Fibroblast of skin of scalp (primary cell): ENCODE measurements at places on chromosomes 1 and 21.

DNA sequence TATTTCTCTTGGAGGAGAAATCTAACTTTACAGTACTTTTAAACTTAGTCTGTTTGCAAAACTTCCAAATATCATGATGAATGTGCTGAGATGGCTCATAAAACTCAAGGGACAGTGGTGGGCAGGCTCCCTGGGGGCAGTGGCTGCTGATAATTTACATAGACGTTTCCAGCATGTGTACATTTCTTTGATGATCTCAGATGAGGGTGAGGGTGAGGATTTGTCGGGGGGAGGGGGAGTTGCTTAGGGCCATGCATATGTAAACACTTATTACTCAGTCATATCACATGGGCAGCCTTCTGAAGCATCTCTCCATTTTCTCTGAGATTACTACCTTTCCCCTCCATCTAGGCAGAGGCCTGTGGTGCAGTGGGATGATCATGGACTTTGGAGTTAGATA lies 152.9 kb upstream of the HMGB4 start:
- DNase-seq, result peak; percentile 84

GRCh38 chr1:59396387-59396786 lies 99.5 kb downstream of the FGGY start:
- no peak for DNase-seq

DNA sequence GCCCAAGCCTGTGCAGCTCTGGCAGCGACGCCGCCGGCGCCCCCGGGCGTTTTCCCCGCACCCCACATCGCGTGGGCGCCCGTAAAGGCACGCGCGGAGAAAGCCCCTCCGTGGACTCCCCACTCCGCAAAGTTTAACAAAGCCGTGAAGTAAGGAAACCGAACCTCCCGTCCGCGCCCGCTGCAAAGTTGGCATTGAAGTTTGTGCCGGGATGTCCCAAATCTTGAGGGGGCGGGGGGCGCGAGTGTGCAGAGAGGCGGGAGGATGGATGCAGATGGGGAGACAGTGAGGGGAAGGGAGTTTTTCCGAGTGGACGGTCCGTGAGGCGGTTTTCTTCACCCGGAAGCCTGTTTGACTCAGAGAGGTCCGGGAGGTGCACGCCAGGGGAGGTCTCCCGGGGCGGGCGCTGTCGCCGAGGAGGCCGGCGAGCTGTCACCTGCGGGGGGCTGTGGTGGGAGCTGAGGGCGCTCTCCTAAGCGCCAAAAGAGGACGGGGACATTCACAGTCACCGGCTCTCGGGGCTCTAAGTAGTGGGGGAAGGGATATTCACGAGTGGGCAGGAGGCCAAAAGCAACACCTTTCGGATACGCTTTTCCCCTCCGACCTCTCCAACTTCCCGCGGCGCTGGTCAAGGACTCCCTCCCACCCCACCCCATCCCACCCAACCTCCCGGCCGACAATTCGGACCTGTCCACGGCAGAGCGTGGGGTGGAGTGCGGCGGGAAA lies 1.3 kb downstream of the WLS start:
- DNase-seq, result no peak

DNA sequence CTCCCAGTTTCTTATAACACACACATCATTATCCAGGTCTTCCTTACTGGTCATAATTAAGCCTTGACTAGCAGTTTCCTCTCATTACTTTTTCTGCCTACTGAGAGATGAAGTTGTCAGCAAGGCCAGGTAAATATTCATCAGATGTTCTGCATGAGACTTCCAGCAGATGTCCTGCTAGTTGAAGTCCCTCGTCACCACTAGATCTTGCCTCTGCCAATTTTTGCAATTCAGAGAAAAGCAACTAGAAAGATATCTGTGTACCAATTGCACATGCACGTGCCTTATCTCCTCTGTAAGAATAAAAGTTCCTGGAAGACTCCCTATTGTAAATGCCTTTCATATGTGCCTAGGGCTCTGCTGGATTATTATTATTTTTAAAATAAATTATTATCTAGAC lies 18.3 kb downstream of the ACKR1 start:
- DNase-seq, result no peak

DNA sequence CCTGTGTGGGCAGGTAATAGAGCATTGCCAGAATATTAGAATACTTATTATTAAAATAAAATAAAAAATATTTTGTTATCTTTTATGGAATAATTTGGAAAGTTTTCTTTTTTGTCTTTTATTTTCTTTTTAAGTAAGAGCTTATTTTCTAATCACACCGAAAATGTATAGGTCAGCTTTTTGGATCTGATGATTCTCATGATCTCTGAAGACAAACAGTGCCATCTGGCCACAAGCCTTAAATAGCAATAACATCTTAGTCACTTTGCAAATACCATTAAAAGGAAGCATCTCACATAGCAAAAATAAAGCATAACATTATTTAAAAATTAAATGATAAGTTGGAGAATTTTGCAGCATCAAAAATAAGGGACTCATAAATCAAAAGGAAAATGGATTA lies 213.8 kb downstream of the PLA2G4A start:
- peak; percentile 3 for DNase-seq

DNA sequence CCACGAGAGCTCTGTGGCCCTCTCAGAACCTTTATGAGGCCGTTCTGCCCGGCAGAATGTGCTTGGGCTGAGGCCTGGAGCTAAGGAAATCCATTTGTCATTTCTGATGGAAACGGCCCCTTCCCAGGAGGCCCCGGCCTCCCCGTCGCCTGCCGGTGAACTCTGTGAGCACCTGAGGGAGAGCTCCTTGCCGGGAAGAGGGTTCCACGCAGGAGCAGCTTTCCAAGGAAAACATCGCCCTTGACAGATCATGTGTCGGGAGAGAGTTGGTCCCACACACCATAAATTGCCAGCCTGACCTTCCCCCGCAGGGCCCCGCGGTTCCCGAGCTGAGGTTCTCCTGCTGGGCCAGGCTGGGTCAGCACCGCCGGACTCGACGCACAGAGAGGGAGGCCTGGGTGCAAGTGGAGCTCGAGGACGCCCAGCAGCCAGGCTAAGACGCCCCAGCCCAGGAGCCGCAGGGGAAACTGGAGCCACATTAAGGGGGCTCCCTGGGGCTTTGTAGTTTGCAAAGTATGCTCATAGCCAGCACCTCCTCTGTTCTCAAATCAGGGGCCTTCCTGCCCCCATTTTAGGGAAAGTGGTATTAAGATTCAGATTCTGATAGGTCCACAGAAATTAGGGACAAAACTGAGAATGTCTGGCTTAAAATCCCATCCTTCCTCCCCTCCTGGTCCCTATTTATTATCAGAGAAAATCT lies 239.5 kb downstream of the FOXD2 start:
- DNase-seq, result no peak

DNA sequence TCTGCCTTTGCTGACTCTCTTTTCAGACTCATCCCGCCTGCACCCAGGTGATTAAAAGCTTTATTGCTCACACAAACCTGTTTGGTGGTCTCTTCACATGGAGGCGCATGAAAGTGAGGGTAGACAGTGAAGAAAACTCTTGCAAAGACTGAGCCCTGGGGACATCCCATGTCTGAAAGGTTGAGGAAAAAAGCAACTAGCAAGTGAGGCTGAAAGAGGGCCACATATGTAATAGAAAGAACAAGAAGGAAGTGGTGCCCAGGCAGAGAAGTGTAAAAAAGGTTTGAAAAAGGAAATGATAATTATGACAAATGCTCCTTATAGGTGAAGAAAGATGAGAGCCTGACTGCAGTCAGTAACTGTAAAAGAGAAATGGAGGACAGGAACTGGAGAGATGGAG lies 115.9 kb upstream of the NEK7 start:
- no peak for DNase-seq

GRCh38 chr1:203584035-203584434 lies 42.6 kb upstream of the ATP2B4 start:
- no peak for DNase-seq

- DNase-seq, result no peak
These were observed 19.0 kb upstream of the LRRC52 start for GRCh38 chr1:165524639-165525285.

GRCh38 chr1:35886577-35887431 lies 3.8 kb downstream of the AGO1 start:
- DNase-seq, result no peak

- peak; percentile 42 for DNase-seq
These were observed 43.5 kb downstream of the LGR6 start for GRCh38 chr1:202237052-202237451.

GRCh38 chr1:179807291-179807690 lies 64.2 kb downstream of the FAM163A start:
- no peak for DNase-seq

GRCh38 chr1:10638559-10639005 lies 157.9 kb downstream of the CASZ1 start:
- no peak for DNase-seq

- DNase-seq, result peak; percentile 49
These were observed 159.9 kb upstream of the HMCN1 start for GRCh38 chr1:185574139-185574875.

DNA sequence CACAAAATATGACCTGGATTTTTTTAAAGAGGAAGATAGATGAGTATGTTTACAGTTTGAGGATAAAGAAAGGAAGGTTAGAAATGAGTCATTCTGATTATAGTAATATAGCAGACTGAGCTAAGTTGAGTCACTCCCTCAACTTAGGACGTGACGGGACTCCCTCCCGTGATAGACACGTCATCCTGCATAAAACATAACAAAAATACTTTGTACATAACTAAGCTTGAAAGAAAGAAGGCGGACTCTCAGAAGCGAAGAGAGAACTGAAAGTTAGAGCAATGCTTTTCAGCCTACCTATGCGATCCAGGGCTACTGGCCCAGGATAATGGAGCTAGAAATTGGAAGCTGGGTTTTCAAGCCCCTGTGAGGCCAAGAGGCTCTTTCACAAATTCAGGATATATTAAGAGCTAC lies 53.0 kb upstream of the DESI2 start:
- peak; percentile 91 for DNase-seq

- DNase-seq, result no peak
These were observed 1.1 kb downstream of the TAS1R3 start for GRCh38 chr1:1332031-1332755.

DNA sequence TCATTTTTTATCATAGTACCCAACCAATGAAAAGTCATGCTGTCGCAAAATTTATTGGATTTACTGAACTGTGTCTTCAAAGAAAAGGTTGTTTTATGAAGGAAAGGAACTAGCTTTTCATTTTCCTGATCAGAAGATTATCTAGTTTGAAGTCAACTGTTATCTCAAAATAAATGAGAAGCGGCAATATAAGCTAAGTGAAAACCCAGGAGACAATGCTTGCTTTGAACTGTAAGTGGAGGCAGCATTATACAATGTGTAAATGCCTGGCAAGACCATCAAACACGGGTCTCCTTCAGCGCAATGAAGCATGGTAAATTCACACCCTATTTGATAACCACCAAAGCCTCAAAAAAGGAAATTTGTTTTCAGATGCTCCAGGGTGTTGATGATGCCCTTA lies 134.4 kb upstream of the PTBP2 start:
- DNase-seq, result no peak

GRCh38 chr1:54362881-54363340 lies 43.3 kb downstream of the SSBP3 start:
- DNase-seq, result peak; percentile 47

DNA sequence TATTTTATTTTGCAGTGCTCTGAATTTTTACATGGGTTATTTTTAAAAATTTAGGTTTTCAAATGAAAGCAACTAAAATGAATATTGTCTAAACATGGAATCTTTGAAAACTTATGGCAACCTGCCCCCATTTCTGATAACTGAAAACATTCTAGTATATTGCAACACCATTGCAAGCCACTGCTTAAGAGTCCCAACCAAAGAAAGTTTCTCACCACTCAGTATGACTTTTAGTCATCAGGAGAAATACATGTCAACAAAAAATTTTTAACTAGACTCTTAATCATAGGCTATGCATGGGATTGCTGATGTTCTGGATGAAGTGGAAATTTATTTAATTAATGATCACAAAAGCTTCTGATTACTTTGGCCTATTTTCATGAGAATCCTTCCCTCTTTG lies 112.1 kb downstream of the TNFSF18 start:
- peak; percentile 80 for DNase-seq

GRCh38 chr1:26083208-26083607 lies 15.8 kb upstream of the TRIM63 start:
- DNase-seq, result no peak

- DNase-seq, result no peak
These were observed 12.2 kb downstream of the SPATA46 start for GRCh38 chr1:162364498-162364897.

- no peak for DNase-seq
These were observed 13.1 kb downstream of the STMN1 start for GRCh38 chr1:25893116-25893515.

GRCh38 chr1:109241841-109242345 lies 7.4 kb upstream of the CELSR2 start:
- DNase-seq, result no peak

- DNase-seq, result no peak
These were observed 11.7 kb downstream of the PPIH start for GRCh38 chr1:42669936-42670335.

DNA sequence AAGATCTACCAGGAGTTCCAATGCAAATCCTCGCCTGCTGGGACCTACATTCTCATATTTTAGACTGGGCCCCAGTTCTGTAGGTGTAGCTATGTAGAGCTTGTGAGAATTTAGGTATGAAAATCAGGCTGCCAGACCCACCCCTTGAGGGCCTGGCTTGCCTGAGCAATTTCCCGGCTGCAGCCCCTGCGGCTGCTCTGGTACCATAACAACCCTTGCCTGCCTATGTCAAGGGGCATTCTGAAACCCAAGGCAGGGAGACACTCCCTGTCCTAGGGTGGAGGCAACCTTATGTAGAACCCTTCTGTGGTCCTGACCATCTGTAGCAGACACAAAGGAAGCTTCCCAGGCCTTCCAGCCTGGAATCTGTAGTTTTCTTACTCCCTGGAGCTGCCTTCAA lies 28.4 kb downstream of the VTCN1 start:
- DNase-seq, result no peak

DNA sequence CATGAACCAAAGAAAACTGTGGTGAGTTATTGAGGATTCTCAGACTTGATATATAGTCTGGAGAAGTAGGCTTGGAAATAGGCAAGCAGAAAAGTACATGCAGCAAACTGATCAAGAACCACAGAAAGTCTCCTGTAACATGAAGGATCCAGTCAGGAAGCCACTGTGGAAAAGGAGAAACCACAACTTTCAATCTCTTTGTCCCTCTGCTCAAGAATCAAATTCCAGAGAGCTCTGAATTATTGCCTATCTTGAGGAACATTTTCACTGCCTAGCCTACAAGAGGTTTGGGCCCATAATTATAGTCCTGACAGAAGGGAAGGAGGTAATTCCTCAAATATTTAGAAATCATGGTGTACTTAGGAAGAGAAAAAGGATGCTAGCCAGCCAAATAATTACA lies 43.0 kb upstream of the ADAMTS1 start:
- peak; percentile 29 for DNase-seq

- DNase-seq, result no peak
These were observed 45.8 kb downstream of the SIM2 start for GRCh38 chr21:36744560-36745231.

DNA sequence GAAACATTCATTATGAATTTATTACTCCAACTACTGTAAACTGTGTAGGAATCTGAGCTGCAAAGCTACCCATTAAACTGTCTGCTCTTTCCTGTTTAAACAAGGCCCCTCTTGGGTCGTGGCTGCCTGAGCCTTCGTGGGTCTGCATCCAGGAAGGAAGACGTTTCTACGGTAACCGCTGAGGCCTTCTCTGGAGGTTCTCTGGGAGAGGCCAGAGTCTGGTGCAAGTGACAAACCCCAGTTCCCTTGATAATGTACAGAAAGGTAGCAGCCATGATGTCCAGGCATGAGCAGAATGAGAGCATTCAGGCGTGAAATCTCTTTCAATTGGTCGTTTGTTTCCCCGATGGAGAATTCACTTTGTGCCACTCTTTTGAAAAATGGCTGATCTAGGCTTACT lies 350.2 kb downstream of the PLPP3 start:
- DNase-seq, result no peak

GRCh38 chr1:44571712-44572571 lies 102.3 kb downstream of the TMEM53 start:
- DNase-seq, result no peak

- peak; percentile 29 for DNase-seq
These were observed 12.6 kb downstream of the NTPCR start for GRCh38 chr1:232962761-232963745.
